Dermis blood vessel endothelial cell (primary cell): ENCODE measurements at places on chromosomes 2 and 18. TPM values are rescaled to one million over a fixed set of nuclear protein-coding genes. Genes with fewer than 3 reads are reported as not detected.

DNA sequence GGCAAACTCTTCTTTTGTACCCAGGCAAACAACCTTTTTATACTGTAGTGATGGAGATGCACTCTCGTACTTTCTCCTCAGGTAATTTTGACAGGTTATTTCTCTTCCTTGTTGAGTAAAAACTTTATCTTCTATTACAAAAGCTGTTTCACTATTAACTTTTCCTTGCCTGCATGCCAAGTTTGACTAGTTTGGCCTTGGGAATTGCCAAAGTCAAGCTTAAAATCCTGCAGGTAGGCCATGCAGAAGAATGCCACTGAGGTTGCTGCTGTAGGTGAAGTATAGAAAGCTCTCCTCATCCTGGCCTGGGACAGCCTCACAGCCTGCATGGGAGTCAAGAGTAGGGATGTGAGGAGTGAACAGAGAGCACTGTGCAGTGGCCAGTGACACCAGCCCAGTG, 1293.5 kb upstream of the CHAC2 start:
- DNase-seq = no peak

DNA sequence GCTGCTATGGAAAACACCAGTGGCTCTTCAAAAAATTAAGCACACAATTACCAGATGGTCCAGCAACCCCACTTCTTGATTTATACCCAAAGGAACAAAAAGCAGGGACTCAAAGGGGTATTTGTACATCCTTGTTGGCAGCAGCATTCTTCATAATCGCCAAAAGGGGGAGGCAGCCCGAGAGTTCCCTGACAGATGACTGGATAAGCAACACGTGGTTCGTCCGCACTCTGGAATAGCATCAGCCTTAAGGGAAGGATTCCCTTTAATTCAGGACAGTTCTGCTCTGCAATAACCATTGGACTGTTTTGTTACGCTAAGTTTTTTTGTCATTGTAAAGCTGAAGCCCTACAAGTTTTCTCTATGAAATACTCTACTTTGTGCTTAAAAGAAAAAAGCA, 76.7 kb upstream of the TWIST2 start:
- DNase-seq = peak; percentile 24

DNA sequence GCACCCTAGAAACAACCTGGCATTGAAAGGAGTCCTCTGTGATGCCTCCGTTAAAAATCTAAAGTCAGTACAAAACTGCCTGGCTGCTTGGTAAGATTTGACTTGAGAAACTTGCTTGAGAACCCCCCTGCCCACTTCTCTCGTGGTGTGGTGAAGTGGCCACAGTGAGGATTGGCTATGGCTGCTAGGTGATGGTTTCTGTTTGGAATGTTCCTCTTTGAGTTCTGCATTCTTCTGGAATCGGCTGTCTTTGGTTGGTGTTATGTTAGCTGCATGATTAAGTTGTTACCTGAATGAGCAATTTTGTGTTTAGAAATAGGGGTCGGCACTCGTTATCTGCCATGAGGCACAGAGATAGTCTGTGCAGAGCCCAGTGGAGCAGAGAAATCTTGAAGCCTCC, 21.7 kb upstream of the SAG start:
- DNase-seq = no peak

- DNase-seq = no peak
Observed at GRCh38 chr18:35236571-35237363, 4.1 kb upstream of the ZNF397 start.

GRCh38 chr2:111157798-111158197, 37.1 kb downstream of the BCL2L11 start:
- DNase-seq = no peak

DNA sequence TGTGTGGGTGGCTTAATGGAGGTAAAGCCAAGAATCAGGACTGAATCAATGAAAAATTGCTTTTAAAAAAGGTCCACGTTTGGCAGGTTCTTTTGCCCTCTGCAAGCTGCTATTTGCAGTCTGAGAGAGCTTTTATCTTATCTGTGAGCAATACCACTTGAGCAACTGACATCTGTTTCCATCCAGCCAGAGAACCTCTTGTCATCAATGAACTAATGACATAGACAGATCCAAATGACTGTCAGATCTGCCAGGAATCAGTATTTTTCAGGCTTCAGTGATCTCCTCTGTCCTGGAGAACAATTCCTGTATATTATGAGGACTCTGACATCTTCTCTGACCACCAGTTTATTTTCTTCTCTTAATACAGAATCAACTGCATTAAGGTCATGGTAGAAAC, 608.1 kb downstream of the LRP1B start:
- no peak for DNase-seq

DNA sequence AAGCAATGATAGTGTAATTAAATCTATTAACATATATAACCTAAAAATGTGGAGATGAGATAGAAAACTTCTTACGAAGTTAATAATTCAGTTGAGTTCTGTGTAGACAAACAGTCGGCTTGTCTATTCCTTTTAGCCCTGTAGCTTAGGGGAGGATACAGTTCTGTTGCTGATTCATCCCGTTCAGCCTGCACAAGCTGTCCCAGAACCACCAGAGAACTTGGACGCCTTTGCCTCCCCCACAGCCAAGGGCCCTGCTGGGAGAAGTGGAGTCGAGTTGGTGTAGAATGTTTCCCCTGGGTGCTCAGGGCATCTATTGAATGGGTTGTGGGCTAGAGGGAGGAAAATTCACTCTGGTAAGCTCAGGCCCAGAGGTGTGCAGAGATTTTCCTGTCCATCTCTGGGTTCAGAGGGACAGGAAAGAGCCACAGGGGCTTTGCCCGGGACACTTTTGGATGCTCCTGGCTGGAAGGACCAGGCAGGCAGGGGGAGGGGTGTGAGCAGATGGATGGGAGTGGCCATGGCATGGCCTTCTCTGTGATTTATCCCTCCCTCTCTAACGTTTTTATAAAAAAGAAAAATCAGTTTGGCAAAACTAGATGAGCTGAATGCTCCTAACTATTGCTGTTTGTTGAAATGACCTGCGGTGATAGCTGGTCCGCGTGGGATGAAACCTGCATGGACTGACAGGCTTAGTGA, 42.8 kb upstream of the GALR1 start:
- DNase-seq = no peak

DNA sequence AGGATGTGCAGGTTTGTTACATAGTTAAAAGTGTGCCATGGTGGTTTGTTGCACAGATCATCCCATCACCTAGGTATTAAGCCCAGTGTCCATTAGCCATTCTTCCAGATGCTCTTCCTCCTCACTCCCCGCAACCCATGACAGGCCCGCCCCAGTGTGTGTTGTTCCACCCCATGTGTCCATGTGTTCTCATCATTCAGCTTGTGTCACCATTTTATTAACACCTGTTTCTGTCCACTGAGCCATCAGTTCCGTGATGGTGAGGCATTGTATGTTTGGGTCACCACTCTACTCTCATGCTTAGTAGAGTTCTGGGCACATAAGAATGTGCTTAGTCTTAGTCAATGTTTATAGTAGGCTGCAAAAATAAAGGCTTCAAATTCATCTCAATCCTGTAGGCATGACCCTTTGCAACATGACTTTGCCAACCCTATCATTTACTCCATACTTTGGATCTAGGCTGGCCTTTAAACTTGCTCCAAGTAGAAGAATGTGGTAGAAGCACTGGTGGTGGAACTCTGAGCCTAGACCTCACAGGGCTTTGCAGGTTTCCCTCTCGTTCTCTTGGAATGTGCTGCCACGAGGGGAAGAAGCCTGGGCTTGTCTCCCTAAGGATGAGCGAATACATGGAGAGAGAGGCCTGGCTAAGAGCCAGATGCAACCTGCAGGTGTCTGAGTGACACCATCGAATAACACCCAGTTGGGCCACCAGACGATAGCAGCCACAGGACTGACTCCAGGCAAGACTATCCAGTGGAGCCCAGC, 161.5 kb downstream of the NAPG start:
- DNase-seq = no peak

DNA sequence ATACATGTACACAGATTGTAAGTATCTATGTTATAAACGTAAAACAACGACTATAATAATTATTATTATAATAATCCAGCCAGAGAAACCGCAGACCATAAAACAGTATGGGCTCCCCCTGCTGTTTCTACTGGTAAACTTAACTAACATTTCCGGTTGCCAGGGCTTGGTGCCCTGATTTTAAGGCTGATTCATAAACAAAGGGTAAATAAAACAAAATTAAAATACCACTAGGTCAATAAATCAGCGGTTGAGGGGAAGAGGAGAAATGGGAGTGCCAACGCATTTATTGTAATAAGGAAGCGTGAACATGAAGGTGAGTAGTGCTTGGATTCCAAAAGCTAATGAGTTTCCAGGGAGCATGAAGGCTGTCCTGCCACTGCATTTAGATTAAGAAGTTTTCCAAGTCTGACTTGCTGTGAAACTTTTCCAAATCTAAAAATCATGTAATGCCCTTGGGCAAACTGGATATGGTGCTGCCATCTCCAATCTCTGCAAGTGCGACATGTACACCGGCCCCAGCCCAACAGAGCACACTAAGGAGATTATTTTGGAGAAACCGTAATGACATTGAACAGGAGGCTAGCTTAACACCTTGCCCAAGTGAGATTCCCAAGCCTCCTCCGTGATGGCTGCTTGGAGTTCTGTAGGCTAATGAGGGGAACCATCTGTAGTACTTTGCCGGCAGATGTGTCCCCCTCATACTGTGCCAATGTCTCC, 50.7 kb upstream of the HNRNPA3 start:
- DNase-seq = peak; percentile 68

DNA sequence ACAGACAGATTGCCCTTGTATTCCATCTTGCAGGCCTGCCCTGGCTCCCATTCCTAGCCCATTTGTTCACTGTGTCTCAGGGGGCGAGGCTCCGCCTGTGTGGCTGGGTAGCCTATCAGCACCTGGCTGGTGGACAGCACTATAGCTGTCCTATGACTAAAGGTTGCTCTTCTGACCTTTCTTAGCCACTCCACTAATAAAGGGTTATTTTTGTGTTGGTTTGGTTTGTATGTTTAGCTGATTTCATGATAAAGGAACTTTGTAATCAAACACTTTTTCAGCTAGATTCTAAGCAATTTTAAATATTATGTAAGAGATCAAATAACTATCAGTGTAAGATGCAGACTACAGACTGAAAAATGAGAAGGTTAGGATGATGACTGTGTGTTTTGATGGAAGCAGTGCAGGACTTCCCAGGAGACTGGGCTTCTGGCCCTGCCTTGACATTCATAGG, 72.2 kb downstream of the CRIM1 start:
- DNase-seq = no peak

DNA sequence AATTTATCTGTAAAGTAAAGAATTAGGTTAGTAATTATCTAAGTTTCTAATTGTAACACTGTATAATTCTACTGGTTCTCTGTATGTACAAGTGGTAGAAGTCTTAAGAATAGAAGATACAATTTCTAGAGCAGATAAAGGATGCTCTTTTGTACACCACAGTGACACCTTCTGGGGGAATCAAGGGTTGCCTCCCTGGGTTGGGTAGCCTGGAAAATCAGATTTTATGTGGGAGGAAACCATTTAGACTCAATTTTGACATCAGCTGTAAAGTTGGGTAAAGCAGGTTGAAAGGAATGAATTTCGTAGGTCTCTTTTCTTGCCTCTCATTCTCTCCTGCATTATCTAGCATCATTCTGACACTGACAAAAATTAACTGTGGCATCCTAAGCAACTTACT, 354.8 kb downstream of the DCC start:
- DNase-seq = no peak

GRCh38 chr2:43481927-43482542, 113.8 kb downstream of the THADA start:
- DNase-seq = no peak

- no peak for DNase-seq
Observed at GRCh38 chr2:21356086-21356856, 232.5 kb downstream of the TDRD15 start.

GRCh38 chr2:119548516-119549120, 4.4 kb downstream of the CFAP221 start:
- no peak for DNase-seq

GRCh38 chr2:57907411-57907810, 139.2 kb upstream of the VRK2 start:
- no peak for DNase-seq

GRCh38 chr2:67500541-67500940, 103.4 kb downstream of the ETAA1 start:
- DNase-seq = no peak

GRCh38 chr2:172079838-172080640, 5.3 kb upstream of the DLX1 start:
- no peak for DNase-seq

DNA sequence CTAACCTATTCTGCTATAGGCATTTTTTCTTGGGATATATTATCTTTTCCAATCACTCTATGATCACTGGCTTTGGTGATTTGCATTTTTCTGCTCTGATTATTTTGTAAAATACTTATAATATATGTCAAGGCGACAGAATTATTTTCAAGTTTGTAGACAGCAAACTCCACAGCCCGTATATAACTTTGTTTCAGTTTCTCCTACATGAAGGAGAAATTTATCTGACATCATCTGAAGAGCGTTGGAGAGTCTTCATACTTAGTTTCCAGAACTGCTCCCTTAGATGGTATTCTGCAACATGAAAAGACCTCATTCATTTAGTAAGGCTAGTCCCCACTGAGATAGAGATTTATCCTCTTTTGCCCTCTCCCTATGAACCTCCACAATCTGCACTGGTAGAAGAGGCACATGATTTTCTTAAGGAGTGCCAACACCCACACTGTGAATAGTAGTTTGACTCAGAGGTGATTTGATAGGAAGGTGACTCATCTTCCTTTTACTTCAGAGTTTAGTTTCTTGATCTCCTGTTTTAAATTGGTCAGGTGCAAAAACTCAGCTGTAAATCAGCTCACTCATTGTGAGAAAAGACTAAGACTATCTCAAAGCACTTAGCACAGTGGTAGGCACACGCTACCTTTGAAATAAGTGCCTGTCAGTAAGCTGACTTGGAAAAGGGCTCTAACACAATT, 1848.6 kb upstream of the CELF4 start:
- DNase-seq = peak; percentile 80

DNA sequence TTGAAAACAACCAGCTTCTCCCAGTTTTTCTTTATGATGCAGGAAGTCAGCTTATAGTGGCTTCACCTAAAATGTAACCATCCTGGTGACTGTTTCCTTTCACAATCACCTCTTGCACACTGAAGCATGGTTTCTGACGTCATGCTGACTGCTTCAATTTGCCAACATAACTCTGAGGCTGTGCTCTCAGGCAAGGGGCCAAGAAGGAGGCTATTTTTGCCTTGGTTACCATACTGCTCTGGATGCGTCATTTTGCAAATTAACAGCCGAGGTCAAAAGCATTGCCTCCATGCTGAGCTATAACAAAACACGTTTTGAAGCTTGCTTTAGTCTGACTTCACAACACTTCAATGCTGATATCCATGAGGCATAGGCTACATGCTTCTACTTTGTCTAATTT, 397.8 kb downstream of the METTL4 start:
- DNase-seq = no peak

DNA sequence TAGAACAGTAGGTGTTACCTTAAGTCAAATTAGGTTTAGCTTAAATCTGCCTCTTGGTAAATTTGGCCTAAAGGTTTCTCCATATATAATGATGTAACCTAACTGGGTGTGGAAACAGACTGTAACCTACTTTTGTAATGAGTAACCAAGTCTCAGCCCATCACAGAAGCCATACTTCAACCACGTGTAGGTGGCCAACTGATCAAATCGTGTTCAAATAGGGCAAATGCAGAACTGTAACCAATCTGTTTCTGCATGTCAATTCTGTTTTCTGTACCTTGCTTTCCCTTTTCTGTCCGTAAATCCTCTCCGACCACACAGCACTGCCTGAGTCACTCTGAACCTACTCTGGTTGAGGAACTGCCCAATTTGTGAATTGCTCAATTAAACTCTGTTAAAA, 34.0 kb upstream of the PLA2R1 start:
- DNase-seq = no peak

Gene UGT1A4
- 0.09 TPM in 1 of 2 replicates, not detected in the other for total RNA-seq

Gene SIX2
- total RNA-seq = 0.09 TPM in 1 of 2 replicates, not detected in the other

Gene BBS5
- total RNA-seq = 2.1 and 3.2 TPM in 2 replicates

Gene ASAP2
- total RNA-seq = 58.0 and 59.6 TPM in 2 replicates

Gene STARD6
- total RNA-seq = 0.09 TPM in 1 of 2 replicates, not detected in the other

Gene HOXD13
- total RNA-seq = under 0.01 TPM in 1 of 2 replicates, not detected in the other

Gene MC5R
- not detected in 2 replicates for total RNA-seq

Gene ZNF2
- 8.8 and 12.4 TPM in 2 replicates for total RNA-seq
